ENCODE measurements at places on chromosomes 2 and 18. TPM values are rescaled to one million over a fixed set of nuclear protein-coding genes. Genes with fewer than 3 reads are reported as not detected.
A peak's percentile ranks its signal among the peaks of the same experiment; 100 is the strongest.

DNA sequence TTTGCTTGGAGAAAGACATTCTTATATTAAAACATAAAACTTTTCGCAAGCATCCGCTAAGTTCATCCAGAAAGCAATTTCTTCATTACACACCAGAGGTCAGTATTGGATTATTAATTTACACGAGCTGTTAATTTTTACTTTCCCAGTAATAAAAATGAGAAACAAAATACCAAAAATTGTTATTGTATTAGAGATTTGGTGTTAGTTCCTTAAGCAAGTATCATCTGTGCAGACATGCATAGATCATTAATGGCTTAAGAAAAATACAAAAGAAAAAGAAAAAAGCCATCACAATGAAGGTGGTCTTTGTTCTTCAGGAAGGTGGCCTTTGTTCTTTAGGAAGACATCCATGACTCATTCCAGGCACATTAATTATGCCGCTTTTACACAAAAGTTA lies 53.6 kb upstream of the HNMT start:
- H3K27ac ChIP-seq: no peak overlapping the region
- no peaks in the 10 kb centered on the region for H3K4me1 ChIP-seq
- no peak for DNase-seq
- H3K36me3 ChIP-seq: no peaks in the 10 kb centered on the region
- no peak overlapping the region for H3K4me3 ChIP-seq
- no peaks in the 10 kb centered on the region for H3K27me3 ChIP-seq

KYNU gene
- 13.8 TPM for polyA plus RNA-seq

GRCh38 chr2:42256505-42256904 lies 87.4 kb downstream of the EML4 start:
- peaks cover 67% of the 10 kb centered on the region for H3K4me1 ChIP-seq
- H3K36me3 ChIP-seq: no peaks in the 10 kb centered on the region
- H3K27ac ChIP-seq: no peak overlapping the region
- DNase-seq: no peak
- no peaks in the 10 kb centered on the region for H3K27me3 ChIP-seq

MTCL1 gene
- 4.4 TPM for polyA plus RNA-seq

DNA sequence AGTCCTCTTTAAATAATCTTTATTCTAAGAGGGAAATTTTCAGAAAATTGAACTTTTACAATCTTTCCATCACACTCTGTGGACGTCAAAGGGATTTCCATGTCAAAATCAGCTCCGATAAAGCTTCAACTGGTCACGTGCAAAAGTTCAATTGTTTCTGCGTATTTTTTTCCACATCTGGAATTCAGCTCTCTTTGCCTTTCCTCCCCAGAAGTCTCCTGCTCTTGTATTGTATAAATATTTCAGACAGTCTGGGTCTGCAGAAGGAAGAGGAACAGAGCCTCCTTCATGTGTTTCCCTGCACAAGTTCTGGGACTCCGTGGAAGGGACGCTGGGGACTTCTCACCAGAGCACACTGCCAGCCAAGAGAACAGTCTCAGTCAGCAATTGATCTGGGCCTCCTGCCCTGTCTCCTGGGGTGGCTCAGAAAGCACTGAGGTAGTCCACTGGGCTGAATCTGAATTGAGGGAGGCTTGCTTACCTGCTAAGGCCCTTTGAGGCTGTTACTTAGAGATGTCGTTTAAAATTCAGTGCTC lies 251.5 kb downstream of the TFCP2L1 start:
- no peaks in the 10 kb centered on the region for H3K27me3 ChIP-seq
- no peak overlapping the region for H3K4me3 ChIP-seq
- no peaks in the 10 kb centered on the region for H3K4me1 ChIP-seq
- H3K27ac ChIP-seq: no peak overlapping the region

CYP26B1 gene
- polyA plus RNA-seq: 1.5 TPM

GRCh38 chr2:97718051-97718882 lies 4.9 kb downstream of the ZAP70 start:
- H3K4me3 ChIP-seq: peak overlapping the region; percentile 70
- no peaks in the 10 kb centered on the region for H3K36me3 ChIP-seq
- peak; percentile 93 for DNase-seq
- H3K4me1 ChIP-seq: no peaks in the 10 kb centered on the region

DNA sequence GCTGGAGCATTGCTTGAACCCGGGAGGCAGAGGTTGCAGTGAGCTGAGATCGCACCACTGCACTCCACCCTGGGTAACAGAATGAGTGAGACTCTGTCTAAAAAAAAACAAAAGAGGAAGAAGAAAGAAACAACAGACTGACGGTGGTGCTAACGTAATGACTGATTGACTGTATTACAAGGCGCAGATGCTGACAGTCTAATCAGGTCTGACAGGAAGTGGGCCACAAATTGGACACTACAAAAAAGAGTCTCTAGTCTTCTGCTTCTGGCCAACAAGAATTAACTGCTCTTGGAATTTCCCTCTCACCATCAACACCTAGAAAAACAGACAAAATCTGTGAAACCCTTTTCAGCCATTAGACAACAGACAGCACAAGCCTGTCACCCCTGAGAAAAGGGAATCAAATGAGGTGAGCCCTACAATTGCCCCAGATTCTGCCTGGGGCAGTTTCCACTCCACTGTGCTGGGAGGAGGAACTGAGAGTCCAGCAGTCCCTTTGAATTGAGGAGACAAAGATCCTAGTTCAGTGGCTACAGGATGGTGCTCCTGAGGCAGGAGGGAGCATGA lies 43.3 kb downstream of the SNED1 start:
- no peak for DNase-seq
- H3K27me3 ChIP-seq: no peaks in the 10 kb centered on the region
- peaks cover 43% of the 10 kb centered on the region for H3K36me3 ChIP-seq
- H3K4me3 ChIP-seq: no peak overlapping the region

DNA sequence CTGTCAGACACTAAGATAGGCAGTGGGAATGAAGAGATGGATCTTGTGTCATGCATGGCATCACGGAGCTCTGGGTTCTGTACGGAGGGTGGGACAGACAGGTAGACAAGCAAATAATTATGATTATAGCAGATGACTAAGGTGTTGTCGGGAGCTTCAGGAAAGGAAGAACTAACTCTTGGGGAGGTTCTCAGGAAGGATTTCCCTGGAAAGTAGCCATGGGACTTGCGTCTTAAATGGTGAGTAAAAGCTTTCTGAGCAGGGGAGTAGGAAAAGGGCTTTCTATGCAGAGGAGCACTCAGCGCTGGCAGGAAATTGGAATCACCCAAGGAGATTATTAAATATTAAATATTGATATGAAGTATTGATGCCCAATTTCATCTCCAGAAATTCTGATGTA lies 35.5 kb downstream of the ATOH8 start:
- H3K36me3 ChIP-seq: no peaks in the 10 kb centered on the region
- H3K27me3 ChIP-seq: no peaks in the 10 kb centered on the region
- H3K27ac ChIP-seq: no peak overlapping the region
- peaks cover 10% of the 10 kb centered on the region for H3K4me1 ChIP-seq
- no peak for DNase-seq

GRCh38 chr2:78561876-78562275 lies 463.6 kb upstream of the REG3G start:
- no peaks in the 10 kb centered on the region for H3K4me1 ChIP-seq
- no peak for DNase-seq
- H3K27ac ChIP-seq: no peak overlapping the region
- H3K4me3 ChIP-seq: no peak overlapping the region
- no peaks in the 10 kb centered on the region for H3K36me3 ChIP-seq

DNA sequence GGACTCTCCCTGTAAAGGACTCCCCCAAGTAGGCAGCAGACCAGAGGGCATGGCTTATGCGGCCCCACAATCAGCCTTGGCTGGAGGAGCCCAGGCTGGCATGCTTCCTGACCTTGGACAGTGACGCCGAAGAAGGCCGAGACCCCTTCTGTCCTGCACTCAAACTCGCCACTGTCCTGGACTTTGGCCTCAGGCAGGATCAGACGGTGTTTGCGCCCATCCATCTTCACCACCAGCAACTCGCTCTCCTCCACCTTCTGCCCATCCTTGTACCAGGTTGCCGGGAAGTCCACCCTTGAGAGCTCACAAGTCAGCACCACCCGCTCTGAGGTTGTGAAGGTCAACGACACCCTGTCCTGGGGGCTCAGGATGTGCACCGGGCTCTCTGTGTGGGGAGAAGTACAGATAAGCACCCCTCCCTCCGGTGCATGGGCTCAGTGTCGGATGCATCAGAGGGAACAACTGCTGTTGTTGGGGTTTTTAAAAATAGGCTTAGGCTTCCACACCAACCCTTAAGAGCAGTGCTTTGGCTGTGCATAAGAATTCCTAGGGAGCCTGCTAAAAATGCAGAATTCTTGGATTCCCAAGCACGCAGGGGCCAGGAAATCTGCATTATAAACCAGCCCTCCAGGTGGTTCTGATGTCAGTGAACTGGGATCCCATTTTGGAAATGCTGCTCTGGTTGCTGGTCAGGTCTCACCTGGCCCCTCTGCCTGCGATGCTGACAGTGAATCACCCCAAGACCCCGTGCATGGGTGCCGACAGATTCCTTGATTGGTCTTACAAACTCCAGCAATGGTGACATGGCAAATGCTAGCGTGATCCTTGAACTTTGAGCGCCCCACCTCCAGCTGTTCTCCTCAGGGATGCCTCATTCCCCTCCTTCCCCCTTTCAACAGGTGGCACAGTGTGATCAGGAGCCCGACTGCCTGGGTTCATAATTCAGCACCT lies 5.9 kb downstream of the OBSL1 start:
- peaks cover 10% of the 10 kb centered on the region for H3K4me1 ChIP-seq
- no peak overlapping the region for H3K27ac ChIP-seq
- DNase-seq: peak; percentile 70
- H3K4me3 ChIP-seq: no peak overlapping the region
- peaks cover 14% of the 10 kb centered on the region for H3K27me3 ChIP-seq

FLACC1 gene
- 0.32 TPM for polyA plus RNA-seq

ABCB11 gene
- 0.07 TPM for polyA plus RNA-seq

GRCh38 chr2:98334439-98335078 lies 11.7 kb upstream of the CNGA3 start:
- H3K27me3 ChIP-seq: no peaks in the 10 kb centered on the region
- DNase-seq: no peak
- H3K36me3 ChIP-seq: no peaks in the 10 kb centered on the region
- no peaks in the 10 kb centered on the region for H3K4me1 ChIP-seq
- H3K4me3 ChIP-seq: no peak overlapping the region
- no peak overlapping the region for H3K27ac ChIP-seq

ALPG gene
- polyA plus RNA-seq: not detected

DNA sequence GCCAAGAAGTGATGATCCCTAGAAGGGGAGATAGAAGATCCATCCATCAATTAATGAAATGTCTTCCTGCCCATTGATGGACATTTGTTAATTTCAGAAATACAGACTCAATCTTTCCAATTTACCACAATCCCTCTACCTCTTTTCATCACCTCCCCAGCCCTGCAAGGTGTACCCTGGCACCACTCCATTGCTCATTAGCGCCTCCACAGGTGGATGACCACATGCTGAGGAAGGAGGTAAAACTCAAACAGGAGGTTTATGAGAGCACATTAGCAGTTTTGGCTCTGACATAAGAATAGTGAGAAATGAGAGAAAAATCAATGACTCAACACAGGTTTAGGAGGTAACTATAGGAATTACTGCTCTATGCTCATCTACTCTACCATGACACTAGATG lies 208.0 kb downstream of the C1D start:
- H3K27ac ChIP-seq: no peak overlapping the region
- no peaks in the 10 kb centered on the region for H3K27me3 ChIP-seq
- H3K4me3 ChIP-seq: no peak overlapping the region

CPO gene
- 0.15 TPM for polyA plus RNA-seq

DNA sequence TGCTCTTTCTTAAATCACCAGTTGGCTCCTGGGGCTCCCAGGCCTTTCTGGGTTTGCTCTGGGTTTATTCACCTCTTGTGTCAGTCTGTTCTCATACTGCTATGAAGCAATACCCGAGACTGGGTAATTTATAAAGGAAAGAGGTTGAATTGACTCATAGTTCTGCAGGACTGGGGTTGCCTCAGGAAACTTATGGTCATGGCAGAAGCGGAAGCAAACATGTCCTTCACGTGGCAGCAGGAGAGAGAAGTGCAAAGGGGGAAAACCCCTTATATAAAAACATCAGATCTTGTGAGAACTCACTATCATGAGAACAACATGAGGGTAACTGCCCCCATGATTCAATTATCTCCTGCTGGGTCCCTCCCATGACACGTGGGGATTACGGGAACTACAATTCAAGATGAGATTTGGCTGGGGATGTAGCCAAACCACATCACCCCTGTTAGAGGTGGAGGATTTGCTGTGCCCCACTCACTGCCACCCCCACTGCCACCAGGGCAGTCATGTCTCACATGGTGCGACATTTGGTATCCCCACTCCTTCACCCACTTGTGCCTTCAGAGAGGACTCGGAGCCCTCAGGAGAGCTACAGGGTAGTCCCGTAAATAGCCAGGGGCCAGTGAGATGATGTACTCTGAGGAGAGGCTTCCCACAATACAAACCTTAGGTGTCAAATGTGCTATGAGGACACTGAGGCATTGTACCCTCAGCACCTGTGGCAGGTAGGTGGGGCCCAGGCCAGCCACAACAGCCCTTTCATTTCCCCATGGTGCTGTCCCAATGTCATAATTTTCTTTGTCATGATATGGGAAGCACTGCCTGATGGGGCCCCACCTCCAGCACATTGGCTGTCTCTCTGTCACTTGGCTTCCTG lies 35.7 kb downstream of the CDC42EP3 start:
- H3K4me3 ChIP-seq: no peak overlapping the region
- H3K36me3 ChIP-seq: no peaks in the 10 kb centered on the region

GRCh38 chr2:98445683-98446581 lies 1.3 kb downstream of the INPP4A start:
- H3K27ac ChIP-seq: peak overlapping the region; percentile 87
- H3K4me1 ChIP-seq: peaks cover 62% of the 10 kb centered on the region
- no peaks in the 10 kb centered on the region for H3K36me3 ChIP-seq
- H3K27me3 ChIP-seq: no peaks in the 10 kb centered on the region
- DNase-seq: no peak

UGT1A8 gene
- not detected for polyA plus RNA-seq

- no peaks in the 10 kb centered on the region for H3K36me3 ChIP-seq
- H3K4me1 ChIP-seq: peaks cover 19% of the 10 kb centered on the region
- peak overlapping the region; percentile 27 for H3K4me3 ChIP-seq
- H3K27ac ChIP-seq: no peak overlapping the region
- peaks cover 7% of the 10 kb centered on the region for H3K27me3 ChIP-seq
Observed at GRCh38 chr18:33578518-33579348, 714 bp downstream of the ASXL3 start.

Measured in spleen (tissue), 13 donors.